Activated naive CD4-positive, alpha-beta T cell (primary cell): ENCODE measurements at places on chromosomes 6 and 20.

DNA sequence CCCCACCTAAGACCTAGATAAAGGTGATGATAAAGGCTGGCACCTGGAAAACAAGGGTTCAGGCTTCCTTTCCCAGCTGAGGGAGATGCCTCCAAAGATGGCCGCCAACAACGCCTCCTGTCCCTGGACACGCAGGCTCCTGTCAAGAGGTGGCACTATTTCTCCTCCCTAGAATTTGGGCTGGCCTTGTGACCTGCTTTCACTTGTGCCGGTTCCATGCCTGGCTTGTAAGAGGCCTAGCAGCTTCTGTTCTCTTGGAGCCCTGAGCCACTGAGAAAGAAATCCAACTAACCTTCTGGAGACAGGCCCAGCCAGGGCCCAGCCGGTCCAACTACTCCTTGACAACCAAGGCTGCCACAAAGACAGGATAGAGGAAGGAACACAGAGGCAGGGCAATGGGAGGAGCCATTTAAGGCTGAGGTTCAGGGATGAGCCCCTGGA, 60.2 kb upstream of the RALY start:
- DNase-seq, result no peak

- DNase-seq, result no peak
Measured at GRCh38 chr6:4910037-4910760, 93.6 kb downstream of the RPP40 start.

GRCh38 chr20:16708602-16709001, 21.2 kb upstream of the SNRPB2 start:
- DNase-seq, result no peak

DNA sequence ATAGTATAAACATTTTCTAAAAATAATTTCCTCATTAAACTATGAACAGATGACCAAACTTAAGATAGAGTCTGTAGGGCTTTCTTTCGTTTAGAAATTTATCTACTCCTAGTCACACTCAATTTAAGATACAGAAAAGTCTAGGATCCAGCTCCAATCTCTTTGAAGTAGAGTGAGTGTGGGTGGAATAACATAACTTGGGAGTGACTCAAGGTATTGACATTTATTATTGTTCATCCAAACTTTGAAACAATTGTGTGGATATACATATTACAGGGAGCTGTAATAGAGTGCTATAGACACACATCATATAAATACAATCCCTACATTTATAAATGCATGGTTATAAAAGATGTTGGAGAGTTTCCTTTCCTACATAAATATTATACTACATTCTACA, 715.2 kb upstream of the MANEA start:
- DNase-seq, result no peak

- no peak for DNase-seq
Measured at GRCh38 chr20:38164624-38165088, 414 bp downstream of the TGM2 start.

GRCh38 chr6:14321992-14322772, 204.6 kb downstream of the CD83 start:
- no peak for DNase-seq

DNA sequence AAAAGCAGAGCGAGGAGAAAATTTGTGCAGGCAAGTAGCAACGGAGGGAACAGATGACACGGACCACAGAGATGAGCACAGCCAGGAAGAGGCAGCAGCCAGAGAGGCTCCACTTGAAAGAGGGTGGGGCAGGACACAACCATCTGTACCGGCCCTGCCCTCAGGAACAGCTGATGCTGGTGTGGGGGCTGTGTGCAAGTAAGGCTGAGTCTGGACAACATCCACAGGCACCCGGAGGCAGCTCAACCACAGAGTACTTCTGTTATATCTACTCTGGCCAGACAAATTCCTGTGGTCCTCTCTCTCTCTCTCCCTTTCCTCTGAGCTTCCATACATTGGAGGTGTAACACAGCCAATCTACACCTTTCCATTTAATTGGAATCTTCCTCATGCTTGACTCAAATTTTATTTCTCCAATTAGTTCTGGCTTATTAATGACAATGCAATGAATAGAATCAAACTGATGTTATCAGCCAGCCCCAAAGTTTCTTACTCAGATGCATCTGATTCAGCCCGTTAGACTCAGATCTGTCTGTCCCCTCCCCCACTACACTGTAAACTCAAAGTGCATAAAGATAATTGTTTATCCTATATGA, 24.9 kb downstream of the KIF13A start:
- DNase-seq, result no peak
